Stimulated activated CD4-positive, alpha-beta T cell treated with anti-CD3 and anti-CD28 coated beads, Interleukin-4, amount 100 ng/mL, for 48 hours (primary cell): ENCODE measurements at places on chromosomes 11 and 22.

- no peak for DNase-seq
Measured at GRCh38 chr11:112334381-112334780, 73.7 kb upstream of the PLET1 start.

GRCh38 chr22:23256986-23257888, 76.9 kb downstream of the BCR start:
- no peak for DNase-seq

DNA sequence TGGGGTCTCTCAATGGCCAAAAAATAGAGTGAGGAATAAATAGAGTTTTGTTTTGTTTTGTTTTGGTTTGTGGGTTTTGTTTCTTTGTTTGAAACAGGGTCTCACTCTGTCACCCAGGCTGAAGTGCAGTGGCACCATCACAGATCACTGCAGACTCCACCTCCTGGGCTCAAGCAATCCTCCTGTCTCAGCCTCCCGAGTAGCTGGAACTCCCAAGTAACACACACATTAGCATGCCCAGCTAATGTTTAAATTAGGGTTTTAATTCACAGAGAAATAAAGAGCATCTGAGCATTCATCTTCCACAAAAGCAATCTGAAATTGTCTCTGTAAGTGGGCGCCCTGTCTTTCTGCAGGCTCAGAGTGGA, 9.2 kb upstream of the IFITM3 start:
- no peak for DNase-seq

GRCh38 chr11:69054397-69055211, 5.9 kb downstream of the TPCN2 start:
- no peak for DNase-seq
